SK-N-DZ (cell line): ENCODE measurements at places on chromosomes 3 and 15.

GRCh38 chr3:33658991-33659848, 58.8 kb downstream of the CLASP2 start:
- peak; percentile 98 for DNase-seq

- no peak for DNase-seq
Observed at GRCh38 chr3:165984589-165984988, 147.4 kb upstream of the BCHE start.

DNA sequence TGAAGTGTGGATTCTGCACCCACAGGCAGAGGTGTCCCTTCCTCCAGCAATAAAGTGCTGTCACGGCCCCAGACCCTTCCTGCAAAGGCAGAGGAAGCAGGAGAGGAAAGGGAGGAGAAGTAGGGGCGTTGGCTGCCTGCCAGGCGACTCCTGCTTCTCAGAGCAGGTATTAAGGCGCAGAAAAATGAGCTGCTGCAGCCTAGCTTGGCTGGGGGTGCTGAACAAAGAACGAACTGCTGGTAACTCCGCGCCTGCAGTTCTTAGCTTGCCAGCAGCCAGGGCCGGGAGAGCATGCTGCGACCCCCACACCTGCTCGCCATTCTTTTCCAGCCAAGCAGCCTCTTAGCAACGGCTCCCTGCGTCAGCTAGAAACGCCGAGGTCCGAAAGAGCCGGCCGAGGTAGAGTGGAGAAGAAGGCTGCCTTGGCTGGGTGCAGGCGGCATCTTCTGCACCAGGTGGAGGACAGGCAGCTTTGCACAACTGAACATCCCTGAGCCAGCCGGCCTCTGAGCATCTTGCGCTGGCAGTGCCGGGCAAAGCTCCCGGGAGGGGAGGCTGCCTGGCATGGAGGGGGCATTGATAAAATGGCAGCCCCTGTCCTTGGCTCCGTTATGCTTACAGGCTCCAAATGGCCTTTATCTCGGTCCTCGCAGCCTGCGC, 296.0 kb downstream of the MEX3B start:
- no peak for DNase-seq

DNA sequence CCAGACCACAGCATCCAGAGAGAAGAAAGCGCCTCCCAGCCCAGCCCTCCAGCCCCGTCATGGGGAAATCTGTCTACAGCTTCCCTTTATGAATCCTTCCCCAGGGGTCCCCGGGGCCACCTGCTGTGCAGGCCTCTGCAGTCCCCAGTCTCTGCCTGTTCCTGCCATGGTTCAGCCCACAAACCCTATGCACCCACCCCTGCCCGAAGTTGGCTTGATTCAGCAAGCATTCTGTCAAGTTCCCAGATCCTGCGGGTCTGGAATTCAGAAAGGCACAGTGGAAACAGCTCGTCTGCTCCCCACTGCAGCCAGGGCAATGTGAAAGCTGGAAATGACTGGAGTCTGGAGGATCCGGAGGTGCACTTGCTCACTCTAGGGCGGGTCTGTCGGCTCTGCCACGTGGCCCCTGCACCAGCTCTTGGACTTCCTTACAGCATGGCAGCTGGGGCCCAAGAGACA, 2.9 kb upstream of the OCA2 start:
- DNase-seq: no peak

DNA sequence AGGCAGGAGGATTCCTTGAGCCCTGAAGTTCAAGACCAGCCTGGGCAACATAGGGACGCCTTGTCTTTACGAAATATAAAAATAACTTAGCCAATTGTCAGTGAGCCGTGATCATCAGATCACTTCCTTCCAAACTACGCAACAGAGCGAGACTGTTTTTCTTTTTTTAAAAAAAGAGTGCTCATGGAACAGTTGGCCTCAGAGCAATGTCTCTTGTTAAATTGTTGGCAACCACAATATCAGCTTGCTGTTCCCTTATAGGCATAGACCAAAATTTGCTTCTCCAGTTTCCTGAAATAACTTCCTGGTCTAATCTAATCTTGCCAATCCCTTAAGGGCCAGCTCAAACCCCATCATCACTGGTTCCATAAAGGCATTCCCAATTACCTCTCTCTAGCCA, 93.3 kb upstream of the SLC4A7 start:
- no peak for DNase-seq
